ENCODE measurements at places on chromosomes 11 and 22.

DNA sequence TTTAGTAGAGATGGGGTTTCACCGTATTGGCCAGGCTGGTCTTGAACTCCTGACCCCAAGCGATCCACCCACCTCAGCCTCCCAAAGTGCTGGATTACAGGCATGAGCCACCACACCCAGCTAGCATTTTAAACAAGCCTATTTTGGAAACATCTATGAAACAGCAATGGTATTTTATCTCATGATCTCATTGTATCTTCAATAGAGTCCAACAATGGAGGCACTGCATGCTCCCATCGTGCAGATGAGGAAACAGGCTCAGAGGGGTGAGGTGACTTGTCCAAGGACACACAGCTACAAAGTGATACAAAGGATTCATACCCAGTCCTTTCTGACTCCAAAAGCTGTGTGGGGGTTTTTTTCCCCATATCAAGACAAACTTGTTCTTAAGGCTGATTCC, 39.0 kb upstream of the RTL6 start:
- no peak for DNase-seq

DNA sequence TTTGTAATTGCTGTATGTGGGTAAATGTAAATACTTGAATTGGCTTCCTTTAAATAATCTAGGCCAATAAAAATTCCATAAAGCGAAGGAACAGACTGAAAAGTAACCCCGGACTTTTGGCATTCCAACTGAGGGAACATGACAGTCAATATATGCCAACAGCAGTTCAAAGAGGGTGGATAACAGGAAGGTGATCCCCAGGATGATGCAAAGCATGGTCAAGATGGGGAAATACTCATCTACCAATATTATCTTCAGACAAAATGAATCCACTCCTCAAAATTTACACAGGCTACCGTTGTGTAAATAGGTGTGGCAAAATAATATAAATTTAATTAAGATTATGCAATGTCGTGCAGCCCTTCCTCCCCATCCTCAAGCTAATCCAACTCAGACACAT, 56.9 kb downstream of the BBOX1 start:
- DNase-seq: no peak

- DNase-seq: no peak
Measured at GRCh38 chr11:65710421-65710820, 1.6 kb upstream of the KAT5 start.

DNA sequence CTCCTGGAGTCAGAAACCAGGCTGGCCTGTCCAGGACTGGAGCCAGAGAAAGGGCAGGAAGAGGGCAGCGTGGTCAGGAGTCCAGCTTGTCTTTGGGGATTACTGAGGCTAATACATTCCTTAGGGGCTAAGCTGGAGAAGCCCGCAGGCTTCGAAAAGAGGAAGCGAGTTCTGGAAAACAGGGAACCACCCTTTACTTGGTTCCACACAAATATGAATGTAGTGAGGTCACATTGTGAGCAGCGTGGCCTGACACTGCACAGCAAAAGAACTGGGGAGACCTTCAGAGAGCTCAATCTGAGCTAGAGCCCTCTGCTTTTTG, 132.3 kb downstream of the CEP164 start:
- DNase-seq: no peak

DNA sequence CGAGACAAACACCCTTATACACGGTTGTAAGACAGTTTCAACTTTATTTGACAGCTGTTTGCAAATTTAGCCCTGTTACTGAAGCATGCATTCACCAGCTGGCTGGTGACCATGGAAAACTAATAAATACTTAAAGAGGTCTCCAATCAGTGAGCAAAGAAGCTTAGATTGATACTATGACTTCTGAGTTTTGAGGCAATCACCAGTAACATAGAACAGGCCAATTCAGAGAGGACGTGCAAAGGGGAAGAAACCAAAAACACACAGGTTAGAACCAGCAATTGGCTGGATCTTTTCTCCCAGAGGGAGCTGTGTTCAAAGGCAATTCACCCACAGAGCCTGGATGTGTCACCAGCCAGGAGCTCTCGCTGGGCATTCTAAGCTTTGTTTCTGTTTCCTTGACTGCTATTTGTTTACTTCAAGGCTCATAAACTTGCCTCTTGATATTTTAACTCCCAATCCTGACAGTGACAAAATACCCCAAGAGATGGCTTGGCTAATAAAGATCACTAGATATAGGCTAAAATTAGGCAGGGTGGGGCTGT, 113.6 kb upstream of the MTMR2 start:
- DNase-seq: no peak

DNA sequence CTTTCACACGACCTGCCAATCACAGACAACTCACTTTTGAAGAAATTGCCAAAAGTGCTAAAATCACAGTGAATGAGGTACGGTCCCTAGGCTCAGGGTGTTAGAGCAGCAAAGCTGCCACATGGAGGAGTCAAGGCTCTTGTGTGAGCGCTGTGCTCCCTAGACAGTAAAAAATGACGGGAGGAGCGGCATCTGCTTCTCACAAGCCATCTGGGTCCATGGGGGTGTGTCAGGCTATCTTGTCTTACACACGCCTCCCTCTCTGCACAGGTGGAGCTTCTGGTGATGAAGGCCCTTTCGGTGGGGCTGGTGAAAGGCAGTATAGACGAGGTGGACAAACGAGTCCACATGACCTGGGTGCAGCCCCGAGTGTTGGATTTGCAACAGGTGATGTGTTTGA, 14.8 kb downstream of the PSMD13 start:
- DNase-seq: no peak

- DNase-seq: no peak
Measured at GRCh38 chr11:107719073-107719472, 7.2 kb upstream of the SLN start.

DNA sequence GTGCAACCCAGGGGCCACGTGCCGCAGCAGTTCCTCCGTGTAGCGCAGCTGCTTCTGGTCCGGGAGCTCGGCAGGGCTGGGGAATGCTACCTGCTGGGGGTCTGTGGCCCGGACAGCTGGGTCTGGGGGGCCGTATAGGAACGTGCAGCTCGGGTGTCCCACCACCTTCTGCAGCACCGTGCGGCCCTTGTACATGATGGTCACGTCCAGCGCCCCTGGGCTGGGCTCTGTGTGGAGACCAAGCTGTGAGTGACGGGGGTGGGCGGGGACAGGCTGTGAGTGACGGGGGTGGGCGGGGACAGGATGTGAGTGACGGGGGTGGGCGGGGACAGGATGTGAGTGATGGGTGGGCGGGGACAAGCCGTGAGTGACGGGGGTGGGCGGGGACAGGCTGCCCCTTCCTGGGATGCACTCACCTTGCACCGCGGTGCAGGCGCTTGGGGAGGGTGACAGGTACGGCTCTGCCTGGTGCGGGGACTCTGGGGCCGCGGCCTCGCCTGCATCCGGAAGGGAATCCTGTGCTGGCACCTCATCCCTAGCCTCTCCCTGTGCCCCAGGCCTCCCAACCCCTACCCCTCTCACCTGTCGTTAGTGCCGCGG, 2.3 kb downstream of the IRF7 start:
- DNase-seq: no peak

GRCh38 chr11:122094836-122095235, 21.2 kb downstream of the BLID start:
- DNase-seq: no peak

DNA sequence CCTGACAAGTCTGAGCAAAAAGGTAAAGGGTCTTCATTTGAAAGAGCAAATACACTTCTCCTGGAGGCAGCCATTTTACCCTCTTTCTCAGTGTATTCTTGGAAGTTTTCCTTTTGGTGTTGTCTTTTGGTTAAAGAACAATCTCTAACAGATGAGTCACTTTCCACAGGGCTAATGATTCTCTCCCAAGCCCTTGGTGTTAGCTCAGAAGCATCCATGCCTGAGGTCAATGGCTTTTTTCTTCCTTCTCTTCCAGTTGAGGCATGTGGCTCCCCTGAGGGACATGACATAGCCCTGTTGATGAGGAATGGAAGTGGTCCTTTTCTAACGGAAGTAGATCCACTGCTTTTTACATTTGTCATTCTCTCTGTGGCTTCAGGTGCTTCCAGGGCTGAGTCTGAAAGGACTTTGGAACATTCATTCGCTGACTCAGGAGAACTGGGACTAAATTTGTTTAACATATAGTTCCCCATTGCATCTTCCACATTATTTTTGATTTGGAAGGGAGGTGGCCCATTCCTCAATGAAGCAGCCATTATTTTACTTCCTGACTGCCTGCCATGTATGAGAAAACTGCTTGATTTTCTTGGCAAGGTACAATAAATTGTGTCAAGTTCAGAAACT, 13.8 kb upstream of the POGLUT3 start:
- DNase-seq: no peak

DNA sequence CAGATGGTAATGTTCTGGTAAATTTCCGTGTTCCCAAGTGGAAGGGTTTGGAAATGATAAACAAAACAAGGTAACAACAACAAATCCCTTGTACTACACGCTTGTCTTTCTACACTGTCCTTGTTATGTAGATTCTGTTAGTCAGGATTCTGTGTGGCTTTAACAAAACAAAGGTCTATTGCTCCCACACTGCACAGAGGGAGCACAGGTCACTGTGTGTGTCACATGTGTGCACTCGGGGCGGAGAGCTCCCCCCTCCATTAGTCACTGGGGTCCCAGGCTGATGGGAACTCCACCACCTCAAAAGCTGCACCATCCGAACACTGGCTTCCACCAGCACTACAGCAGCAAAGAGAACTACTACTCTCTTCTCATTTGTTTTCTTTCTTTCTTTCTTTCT, 227.9 kb downstream of the NTM start:
- no peak for DNase-seq

- no peak for DNase-seq
Measured at GRCh38 chr11:133559382-133559781, 27.1 kb upstream of the OPCML start.

DNA sequence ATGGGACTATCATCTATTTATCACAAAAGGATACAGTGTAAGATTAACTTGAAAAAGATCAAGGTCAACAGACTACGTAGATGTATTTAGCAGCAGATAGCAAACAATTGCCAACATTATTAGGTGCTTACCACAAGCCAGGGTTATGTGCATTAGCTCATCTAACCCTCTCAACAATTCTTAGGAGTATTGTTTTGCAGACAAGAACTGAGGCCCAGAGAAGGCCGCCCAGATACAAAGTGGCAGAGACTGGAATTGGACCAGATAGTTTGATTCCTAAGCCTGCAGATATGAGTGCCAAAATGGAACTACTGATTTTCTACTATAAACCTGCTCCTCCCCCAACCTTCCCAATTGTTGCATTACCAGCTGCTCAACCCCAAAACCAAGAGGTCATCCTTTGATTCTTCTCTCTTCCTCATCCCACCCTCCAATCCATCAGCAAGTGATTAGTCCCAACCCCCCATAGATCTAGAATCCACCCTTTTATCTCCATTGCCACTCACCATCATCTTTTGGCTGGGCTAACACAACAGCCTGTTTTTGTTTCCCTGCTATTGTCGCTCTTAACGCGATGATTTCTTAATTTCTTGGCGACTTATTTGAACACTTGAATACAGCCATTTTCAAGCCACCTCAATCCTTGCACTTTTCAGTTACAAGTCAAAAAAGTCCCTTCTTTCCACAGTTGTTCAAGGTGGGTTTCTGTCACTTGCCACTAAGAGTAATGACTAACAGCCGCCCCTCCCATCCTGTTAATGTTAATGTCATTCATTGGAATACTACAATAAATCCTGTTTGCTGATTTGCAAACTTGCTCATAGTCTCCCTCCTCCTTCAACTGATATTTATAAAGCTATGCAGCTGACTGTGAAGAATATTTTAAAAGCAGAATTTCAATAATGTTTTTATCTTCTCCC, 2.7 kb downstream of the TMEM123 start:
- DNase-seq: no peak

DNA sequence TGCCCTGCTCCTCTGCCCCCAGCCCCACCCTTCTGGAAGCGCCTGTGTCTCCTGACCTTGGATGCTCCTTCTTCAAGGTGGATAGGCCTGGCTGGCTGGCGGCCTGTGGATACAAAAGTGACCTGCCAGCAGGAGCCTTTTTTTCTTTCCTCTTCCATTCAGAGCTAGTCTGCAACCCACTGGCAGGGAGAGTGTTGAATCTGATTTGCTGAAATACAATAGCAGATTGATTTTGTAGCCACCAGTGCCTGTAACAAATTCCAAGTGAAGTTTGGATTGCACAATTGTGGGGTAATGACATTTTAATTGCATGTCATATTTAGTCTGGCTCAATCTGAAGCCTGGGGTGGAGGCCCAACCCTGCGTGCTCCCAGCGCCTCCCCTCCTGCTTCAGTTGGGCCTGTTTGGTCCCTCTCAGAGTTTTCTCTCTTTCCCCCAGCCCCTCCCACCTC, 97.2 kb downstream of the GRIK4 start:
- no peak for DNase-seq

- DNase-seq: no peak
Measured at GRCh38 chr22:50414476-50415248, 60.2 kb downstream of the SBF1 start.

DNA sequence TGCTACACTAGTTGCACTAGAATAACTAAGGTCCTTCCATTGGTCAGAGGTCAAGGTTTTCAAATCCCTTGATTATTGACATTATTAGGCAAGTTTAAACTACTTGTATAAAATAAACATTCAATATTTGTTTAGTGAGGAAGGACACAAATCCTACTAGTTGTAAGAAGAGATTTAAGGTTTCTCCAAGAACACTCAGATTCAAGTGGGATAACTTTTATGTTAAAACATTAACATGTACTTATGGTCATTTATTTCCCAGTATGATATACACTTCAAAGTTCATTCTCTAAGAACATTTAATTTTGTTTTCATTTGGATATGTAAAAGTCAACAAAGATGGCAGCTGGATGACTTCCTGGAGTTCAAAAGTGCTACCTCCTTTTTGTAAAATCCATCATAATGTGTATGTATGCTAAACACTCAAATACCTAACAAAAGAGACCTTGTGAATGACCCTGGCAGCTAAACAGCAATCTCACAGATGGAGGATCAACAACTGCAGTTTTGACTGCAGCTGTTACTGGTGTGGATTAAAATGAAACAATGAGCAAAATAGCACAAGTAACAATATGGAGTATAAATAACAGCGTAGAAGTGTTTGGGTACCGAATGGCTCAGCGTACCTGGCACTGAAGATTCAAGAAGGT, 1.5 kb downstream of the CCDC90B start:
- no peak for DNase-seq

DNA sequence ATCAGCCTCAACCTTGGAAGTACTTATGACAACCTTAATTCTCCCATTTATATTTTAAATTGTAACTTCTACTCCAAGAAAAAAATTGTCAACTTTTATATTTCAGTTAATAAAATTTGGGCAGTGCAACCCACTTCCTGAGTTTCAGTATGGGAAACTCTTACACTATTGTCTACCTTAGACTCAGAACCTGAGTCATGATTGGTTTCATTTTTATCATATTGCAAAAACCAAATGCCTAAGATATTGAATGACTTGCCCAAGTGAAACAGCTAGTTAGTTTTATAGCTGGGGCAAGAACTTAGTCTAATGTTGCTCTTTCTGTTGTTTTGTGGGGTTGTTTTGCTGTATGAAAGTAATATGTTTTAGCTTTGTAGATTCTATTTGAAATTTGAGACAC, 334.0 kb upstream of the ARHGAP42 start:
- no peak for DNase-seq

GRCh38 chr11:117510646-117511045, 183.0 kb downstream of the CEP164 start:
- no peak for DNase-seq

Measured in endothelial cell (in vitro differentiated cells).